ENCODE measurements at places on chromosomes 16 and 17.

GRCh38 chr17:17876959-17877528 lies 40.3 kb upstream of the SREBF1 start:
- peak; percentile 40 for DNase-seq

- no peak for DNase-seq
Measured at GRCh38 chr16:58094791-58095574, 34.2 kb downstream of the CFAP20 start.

- no peak for DNase-seq
Measured at GRCh38 chr17:79730769-79731483, at the start of gene ENPP7. TSS of gene ENPP7 (plus strand) at chr17:79730943. CDS start at chr17:79731140, 197 bp downstream.

DNA sequence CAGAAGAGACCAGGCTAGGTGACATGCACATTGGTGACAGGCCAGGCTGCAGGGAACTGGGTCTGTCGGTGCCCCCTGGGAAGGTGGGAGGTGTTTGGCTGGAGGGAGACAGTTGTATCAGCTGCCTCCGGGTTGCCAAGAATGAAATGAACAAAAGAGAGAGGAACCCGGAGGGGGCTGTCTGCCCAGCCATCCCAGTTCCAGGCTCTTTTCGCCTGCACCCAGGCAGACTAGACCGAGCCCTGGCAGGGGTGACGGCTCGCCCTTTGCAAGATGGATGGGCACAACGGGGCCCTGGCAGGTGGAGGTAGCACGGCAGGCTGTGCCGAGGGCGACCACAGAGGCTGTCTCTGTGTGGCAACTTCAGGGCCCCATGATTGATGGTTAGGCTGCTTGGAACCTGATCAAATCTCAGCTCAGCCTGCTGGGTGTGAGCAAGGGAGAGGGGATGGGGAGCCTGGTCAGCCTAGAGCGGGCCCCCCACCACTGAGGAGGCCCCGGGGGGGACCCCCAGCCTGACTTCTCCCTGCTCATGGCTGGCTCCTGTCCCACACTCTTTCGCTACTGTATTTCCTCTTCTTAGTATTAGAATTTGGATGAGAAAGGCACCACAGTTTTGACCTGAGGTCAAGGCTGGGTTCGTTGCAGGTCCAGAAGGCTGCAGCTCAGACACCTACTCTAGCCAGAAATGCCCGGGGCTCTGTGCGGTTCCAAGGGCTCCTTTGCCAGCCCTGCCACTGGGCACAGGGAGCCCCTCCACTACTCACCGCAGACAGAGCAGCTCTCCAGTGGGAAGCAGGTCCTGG lies 118.9 kb upstream of the CHMP6 start:
- DNase-seq = no peak

DNA sequence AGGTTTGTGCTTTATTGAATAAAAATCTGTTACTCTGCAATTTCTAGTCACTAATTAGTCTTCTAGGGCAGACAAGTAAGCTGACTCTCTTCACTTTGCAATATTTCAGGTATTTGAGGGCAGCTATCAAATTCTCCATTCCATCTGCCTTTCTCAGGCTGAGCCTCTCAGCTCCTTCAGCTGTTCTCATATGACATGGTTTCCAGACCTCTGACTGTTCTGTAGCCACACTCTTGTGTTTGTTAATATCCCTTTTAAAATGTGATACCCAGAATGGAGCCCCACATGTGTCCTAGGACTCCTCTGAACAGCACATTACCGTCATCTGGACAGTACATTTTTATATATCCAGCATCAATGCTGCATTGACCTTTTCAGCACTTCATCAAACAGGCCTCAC lies 46.1 kb upstream of the MTMR4 start:
- DNase-seq = no peak

GRCh38 chr16:30992276-30992780 lies 7.3 kb downstream of the HSD3B7 start:
- no peak for DNase-seq

- no peak for DNase-seq
Measured at GRCh38 chr17:80224683-80225082, 4.5 kb downstream of the SLC26A11 start.

DNA sequence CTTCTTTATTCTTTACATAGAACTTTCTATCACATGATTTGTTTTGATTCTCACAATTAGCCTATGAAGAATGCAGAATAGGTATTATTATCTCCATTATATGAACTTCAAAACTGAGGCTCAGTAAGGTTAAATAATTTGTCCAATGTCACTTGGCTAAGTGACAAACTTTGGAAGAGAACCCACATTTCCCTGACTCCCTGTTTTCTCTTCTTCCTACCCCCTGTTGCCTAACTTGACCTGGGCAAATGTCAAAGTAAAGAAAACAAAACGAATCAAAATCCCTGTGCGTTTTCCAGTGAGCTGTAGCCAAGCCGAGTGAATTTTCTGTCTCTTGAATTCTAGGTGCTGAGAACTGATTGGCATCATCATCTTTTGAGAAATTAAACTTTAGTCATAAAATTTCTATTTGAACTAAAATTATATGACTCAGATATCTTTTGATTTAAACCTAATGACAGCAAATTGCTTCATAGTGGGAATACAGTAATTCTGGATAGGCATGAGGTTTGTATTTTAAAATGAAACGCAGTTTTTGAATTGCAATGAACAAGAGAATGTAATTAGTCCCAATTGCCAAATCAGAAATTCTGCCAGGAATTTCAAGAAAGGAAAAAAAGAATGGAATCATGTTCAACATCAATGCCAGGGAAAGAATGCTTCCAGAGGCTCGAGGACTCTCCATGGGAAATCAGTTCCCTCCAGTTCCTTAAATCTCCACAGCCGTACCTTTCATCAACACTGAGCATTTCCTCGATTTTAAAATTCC lies 4.6 kb upstream of the NACA2 start:
- no peak for DNase-seq

GRCh38 chr17:606508-607250 lies 108.0 kb downstream of the VPS53 start:
- peak; percentile 76 for DNase-seq

GRCh38 chr17:76672270-76672851 lies 28.8 kb upstream of the ST6GALNAC1 start:
- DNase-seq = no peak

- no peak for DNase-seq
Measured at GRCh38 chr17:4519361-4519788, 20.7 kb downstream of the SPNS2 start.

DNA sequence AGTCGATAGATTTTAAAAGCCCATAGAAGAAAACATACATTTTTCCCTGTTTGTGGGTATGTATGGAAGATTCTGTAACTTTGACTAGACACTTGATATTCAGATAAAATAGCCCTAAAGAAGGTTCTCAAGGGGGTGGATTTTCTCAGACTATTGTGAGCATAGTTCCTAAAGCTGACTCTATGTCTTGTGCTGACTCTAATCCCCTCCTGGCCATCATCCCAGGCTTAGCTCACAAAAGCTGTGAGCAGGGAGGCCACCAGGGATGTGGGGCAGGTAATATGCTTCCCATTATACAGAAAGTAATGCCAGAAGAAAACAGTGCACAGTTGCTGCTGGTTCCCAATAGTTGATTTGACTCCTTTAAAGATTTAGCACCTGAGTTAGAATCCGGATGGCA lies 32.0 kb downstream of the CDH13 start:
- DNase-seq = peak; percentile 92

GRCh38 chr16:56349711-56350161 lies 75.6 kb downstream of the AMFR start:
- no peak for DNase-seq

- DNase-seq = peak; percentile 24
Measured at GRCh38 chr17:1229349-1229899, 40.8 kb upstream of the BHLHA9 start.

DNA sequence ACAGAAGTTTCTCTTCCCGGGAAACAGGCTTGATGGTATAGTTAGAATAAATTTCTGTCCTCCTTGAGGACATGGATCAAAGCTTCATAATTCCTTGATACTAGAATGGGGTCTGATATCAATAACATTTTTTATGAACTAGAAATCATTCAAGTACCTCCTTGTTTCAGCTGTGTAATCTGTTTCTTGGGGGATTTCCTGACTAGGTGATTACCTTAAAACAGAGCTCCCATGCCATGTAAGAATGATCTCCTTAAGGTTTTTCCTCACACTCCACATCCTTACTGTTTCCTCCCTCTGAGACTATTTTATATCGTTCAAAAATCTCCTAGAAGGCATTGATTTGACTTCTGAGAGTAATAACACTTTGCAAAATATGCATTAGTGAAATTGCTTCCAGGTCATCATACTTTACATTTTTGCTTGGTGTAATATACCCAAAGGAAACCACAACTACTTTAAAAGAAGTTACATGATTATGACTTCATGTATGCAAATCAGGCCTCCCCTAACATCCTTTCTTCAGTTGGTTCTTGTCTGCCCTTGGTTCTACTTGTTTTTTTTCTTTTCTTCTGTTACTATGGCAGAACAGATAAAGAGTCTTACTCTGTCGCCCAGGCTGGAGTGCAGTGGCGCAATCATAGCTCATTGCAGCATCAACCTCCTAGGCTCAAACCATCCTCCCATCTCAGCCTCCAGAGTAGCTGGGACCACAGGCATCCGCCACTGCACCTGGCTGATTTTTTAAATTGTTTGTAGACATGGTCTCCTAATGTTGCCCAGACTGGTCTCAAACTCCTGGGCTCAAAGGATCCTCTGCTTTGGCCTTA lies 388.8 kb downstream of the ZFHX3 start:
- DNase-seq = peak; percentile 65

DNA sequence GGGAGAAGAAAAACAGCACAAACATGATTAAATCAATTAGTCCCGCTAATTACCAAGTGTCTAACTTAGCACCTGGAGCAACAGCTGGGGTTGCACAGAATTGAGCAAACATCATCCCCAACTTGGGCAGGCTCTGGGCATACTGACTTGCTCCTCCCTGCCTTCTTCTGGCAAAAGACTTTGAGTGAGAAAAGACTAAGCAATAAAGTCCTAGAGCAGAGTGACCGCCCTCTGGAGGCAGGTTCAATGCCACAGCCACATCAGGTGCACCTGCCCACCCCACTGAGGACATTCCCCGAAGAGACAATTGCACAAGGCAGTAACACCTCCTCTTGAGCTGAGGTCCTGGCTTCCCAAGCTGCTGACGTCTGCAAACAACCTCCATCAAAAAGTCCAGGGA lies 358.3 kb downstream of the SOX9 start:
- DNase-seq = no peak

DNA sequence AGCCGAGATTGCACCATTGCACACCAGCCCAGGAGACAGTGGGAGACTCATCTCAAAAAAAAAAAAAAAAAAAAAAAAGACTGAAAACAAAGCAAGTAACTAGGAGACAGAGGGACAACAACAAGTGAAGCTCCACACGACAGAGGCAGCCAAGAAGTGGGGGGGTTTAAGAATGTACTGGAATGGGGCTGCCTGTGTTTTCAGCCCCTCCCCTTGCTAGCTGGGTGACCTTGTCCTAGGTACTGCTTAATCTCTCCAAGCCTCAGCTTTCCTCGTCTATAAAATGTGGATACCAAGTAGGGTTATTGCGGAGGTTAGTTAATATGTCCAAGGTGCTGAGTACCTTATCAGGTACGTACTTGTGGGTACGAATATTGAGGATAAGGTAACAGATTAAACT lies 163.8 kb upstream of the CACNG5 start:
- no peak for DNase-seq

GRCh38 chr16:57769541-57770145 lies 32.6 kb downstream of the KIFC3 start:
- DNase-seq = no peak

DNA sequence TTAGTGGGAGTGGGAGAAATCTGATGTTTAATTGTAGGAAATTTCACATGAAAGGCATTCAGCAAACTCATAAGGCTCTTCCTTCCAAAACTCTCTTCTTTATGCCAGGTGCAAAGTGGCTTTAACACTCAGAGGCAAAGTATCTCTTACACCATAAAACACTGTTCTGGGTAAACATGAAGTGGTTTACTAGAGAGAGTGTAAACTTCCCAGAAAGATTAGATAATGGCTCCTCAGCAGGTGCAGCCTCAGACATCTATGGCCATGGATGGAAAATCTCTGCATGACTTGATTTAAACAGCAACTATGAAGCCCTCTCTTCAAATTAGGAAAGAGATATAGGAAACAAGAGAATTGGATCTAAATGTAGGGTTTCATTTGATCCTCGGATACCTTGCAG lies 583.1 kb upstream of the SALL1 start:
- DNase-seq = no peak

- DNase-seq = peak; percentile 14
Measured at GRCh38 chr17:70661342-70662222, 492.2 kb downstream of the KCNJ2 start.

GRCh38 chr17:41163828-41164227 lies 3.3 kb upstream of the KRTAP4-4 start:
- peak; percentile 37 for DNase-seq

- no peak for DNase-seq
Measured at GRCh38 chr16:13429416-13429815, 490.5 kb upstream of the ERCC4 start.

DNA sequence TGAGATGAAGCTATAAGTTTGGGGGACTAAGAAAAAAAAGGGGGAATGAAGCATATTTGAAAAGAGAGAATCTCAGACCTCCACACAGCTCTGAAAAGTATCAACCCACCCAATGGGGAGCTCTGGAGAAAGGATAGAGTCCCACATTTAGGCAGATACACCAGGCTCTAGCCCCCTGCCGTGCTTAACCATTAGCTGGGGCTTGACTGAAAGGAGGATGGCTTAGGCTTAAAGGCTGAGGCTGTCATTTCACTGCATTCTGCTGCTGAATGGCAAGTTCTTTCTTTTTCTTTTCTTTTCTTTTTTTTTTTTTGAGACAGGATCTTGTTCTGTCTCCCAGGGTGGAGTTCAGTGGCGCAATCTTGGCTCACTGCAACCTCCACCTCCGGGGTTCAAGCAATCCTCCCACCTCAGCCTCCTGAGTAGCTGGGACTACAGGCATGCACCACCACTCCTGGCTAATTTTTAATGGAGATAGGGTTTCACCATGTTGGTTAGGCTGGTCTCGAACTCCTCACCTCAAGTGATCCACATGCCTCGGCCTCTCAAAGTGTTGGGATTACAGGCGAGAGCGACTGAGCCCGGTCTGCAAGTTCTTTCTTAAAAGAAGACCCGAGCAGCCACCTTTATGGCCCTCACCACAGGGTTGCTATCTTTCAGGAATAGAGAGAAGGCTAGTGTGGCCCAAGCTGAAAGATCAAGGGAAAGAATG lies 9.0 kb upstream of the MMP2 start:
- DNase-seq = no peak

DNA sequence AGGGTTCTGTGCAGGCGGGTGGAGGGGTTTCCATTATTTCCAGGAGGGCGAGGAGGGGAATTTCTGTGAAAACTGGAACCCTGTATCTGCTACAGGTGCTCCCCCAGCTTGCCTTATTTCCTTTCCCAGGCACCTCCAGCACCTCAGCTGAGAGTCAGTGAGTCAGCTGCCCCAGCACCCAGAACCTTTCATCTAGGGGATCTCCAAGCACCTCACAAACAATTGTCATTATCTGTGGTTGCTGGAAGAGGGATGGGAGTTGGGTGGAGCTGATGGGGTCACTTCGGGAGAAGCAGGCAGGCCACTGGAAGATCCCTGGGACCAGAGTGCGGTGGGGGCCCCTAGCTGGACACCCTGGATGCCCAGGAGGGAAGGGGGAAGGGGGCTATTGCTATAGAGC lies 10.0 kb upstream of the CLUH start:
- DNase-seq = no peak

GRCh38 chr17:80785477-80786178 lies 206.0 kb upstream of the CHMP6 start:
- DNase-seq = no peak

Data from iris pigment epithelial cell (primary cell).